Vein endothelial cell (primary cell): ENCODE measurements at places on chromosomes 2 and 18. TPM values are rescaled to one million over a fixed set of nuclear protein-coding genes. Genes with fewer than 3 reads are reported as not detected.

The PKP4 gene
- total RNA-seq, result 58.8 and 80.0 TPM in 2 replicates

The TMEM178A gene
- 1.3 TPM in 1 of 2 replicates, not detected in the other for total RNA-seq

The NRBP1 gene
- total RNA-seq, result 138 and 167 TPM in 2 replicates

The SAP130 gene
- total RNA-seq, result 12.1 and 12.4 TPM in 2 replicates

The PAX8 gene
- total RNA-seq, result 0.48 and 1.3 TPM in 2 replicates

The SKA1 gene
- 6.9 and 20.1 TPM in 2 replicates for total RNA-seq

The TBR1 gene
- total RNA-seq, result under 0.01 and 0.10 TPM in 2 replicates

The CIAO1 gene
- total RNA-seq, result 88.9 and 125 TPM in 2 replicates

The UGT1A1 gene
- total RNA-seq, result not detected in 2 replicates
